ENCODE measurements at places on chromosomes 5 and 9.

- no peak for DNase-seq
These were observed 96.5 kb upstream of the ADRA1B start for GRCh38 chr5:159819591-159820411.

DNA sequence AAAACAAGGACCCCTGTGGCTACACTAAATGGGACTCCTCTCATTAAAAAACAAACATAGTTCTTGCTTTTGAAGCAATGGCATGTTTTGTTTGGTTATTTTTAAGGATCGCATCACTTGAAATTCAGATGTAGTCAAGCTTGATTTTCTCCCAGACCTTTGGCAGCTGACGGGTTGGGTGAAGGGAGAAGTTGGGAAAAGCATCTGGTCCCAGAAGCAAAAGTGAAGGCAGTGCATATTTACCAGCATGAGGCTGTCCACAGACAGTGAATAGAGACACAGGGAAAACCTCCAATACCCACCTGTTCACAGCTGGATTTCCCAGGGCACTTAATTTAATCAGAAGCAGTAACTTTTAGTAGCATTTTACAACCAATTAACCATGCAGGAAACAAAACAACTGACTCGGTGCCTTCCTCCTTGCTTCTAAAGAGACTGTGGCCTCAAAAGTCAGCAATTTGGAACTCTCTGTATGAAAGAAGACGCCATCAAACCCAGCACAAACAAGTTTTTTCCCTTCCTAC is 245.4 kb downstream of the EBF1 start:
- no peak for DNase-seq

DNA sequence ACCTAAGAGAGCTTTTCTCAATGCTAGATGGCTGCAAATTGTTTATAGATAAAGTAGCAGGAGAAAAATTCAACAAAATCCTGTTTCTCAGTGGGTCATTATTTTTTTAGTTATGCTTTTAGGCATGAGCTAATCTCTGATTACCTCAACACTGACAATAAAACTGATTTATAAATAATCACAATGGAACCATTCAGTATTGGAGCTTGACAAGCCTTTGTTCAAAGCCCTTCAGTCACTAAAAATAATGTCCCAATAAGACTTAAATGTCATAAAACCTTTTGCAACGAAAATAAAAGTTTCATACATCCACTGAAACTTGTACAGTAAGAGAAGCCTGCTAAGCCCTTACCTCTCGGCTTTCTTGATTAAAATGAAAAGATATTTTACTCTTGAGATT is 27.2 kb downstream of the PTPDC1 start:
- DNase-seq = no peak

GRCh38 chr5:107779437-107779836 is 108.7 kb upstream of the EFNA5 start:
- no peak for DNase-seq

DNA sequence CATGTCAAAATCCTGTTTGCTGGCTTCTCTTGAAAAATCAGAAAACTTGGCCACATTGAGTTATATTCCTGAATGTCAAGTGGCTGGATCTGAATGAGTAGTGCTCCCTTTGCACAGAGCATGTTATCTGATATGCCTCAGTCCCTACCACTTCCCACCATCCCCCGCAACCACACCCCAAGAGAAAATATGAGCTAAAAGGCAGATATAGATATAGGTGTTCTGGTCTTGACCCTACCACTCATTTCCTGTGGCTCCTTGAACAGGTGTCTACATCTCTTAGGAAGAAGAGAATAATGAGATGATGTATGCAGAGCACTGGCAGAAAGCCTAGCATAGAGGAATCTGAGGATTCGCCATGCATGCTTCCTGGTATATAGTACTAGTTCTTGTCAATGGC is 6.6 kb upstream of the CYSTM1 start:
- no peak for DNase-seq

DNA sequence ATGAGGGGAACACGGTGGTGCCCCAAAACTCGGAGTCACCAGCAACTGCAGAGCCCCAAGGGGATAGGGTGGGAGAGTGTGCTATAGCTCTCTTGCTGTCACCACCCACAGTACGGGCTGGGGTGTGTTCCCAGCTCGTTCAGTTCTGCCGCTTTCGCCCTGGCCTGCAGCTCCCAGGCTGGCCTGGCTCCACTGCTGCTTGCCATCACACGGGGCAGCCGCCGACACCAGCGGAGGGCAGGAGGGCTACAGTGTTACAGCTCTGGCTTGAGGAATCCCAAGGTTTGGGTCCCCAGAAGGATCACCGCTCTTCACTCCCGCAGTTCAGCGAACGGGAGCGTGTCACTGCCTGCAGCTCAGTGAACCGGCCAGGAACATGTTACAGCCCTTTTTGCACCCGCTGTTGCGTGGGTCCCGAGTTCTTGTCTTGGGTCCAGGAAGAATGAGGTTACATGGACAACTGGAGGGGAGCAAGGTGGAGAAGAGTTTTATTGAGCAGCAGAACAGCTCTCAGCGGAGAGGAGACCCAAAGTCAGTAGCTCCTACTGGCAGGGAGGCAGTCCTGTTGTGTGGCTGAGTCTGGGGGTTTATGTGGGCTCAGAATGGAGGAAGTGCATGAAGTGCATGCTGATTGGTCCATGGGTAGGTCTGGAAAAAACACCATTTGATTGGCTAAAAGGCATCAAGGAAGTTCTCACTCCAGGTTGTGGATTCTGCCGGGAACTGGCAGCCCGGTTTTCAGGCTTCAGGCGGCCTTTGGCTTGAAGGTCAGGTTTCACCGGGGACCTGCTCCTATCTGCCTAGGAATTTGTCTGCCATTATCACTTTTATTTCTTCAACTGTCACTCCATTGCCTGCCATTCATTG is 113.4 kb downstream of the EHMT1 start:
- no peak for DNase-seq

Measured in urinary bladder (tissue), 4 donors.